ENCODE measurements at places on chromosomes 3 and 15. TPM values are rescaled to one million over a fixed set of nuclear protein-coding genes. Genes with fewer than 3 reads are reported as not detected.

Gene GATM
- total RNA-seq: 1.6 TPM

- DNase-seq: no peak
Measured at GRCh38 chr3:48222616-48223513, at the start of gene CAMP. Gene CAMP (plus strand): TSS chr3:48223495. CDS start chr3:48223512, 17 bp downstream.

DNA sequence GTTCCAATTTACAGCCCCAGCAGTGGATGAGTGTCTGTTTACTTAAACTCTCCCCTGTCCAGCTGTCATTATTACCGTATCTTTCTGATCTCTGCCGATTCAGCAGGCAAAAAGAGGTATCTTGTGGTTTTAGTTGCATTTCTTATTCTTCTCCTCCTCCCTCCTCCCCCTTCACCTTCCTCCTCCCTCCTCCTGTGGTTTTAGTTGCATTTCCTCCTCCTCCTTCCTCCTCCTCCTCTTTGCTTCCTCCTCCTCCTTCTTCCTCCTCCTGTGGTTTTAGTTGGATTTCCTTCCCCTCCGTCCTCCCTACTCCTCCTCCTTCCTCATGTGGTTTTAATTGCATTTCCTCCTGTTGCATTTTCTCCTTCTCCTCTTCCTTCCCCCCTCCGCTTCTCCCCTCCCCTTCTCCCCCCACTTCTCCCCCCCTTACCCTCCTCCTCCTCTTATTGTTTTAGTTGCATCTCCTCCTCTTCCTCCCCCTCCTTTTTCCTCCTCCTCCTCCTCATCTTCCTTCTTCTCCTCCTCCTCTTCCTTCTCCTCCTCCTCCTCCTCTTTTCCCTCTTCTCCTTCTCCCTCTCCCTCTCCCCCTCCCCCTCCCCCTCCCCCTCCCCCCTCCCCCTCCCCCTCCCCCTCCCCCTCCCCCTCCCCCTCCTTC, 25.3 kb upstream of the VPS33B start:
- DNase-seq: no peak

DNA sequence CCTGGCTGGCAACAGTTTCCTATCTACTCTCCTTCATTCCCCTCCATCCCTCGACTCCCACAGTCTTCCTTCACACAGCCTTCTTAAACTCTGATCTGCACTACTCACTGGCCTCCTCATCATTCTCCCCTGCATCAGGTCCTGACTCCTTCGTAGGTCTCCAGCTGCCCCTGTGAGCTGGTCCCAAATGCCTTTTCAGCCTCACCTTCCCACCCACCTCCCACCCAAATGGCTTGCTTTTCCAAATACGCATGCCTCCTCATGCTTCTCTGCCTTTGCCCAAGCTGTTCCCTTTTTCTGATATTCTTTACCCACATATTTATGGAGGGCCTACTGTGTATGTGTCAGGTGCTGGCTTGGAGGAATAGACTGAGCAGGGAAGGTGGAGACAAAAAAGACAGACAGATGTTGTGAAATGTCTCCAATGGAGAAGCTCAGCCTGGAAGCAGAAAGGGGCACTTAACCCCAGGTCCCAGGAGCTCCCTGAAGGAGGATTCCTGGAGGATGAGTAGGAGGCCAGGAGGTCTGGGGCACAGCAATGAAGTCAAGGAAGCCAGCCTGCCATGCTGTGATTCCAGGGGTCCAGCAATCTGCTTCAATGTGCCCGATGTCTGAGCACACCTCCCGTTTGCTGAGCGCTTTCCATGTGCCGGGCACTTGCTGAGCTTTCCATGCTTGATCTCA, 252.2 kb downstream of the SHQ1 start:
- DNase-seq: no peak

Measured in activated CD8-positive, alpha-beta T cell treated with anti-CD3 and anti-CD28 coated beads, Interleukin-2, amount 10 ng/mL, durations not matched to agents 7 days and 5 days (primary cell).